ENCODE measurements at places on chromosomes 5 and 9. TPM values are rescaled to one million over a fixed set of nuclear protein-coding genes. Genes with fewer than 3 reads are reported as not detected.
A peak's percentile ranks its signal among the peaks of the same experiment; 100 is the strongest.

GRCh38 chr9:93477397-93477796 is 24.0 kb upstream of the FAM120AOS start:
- no peaks in the 10 kb centered on the region for H3K4me1 ChIP-seq
- no peak for DNase-seq
- H3K4me3 ChIP-seq = no peak overlapping the region
- no peak overlapping the region for H3K27ac ChIP-seq

DNA sequence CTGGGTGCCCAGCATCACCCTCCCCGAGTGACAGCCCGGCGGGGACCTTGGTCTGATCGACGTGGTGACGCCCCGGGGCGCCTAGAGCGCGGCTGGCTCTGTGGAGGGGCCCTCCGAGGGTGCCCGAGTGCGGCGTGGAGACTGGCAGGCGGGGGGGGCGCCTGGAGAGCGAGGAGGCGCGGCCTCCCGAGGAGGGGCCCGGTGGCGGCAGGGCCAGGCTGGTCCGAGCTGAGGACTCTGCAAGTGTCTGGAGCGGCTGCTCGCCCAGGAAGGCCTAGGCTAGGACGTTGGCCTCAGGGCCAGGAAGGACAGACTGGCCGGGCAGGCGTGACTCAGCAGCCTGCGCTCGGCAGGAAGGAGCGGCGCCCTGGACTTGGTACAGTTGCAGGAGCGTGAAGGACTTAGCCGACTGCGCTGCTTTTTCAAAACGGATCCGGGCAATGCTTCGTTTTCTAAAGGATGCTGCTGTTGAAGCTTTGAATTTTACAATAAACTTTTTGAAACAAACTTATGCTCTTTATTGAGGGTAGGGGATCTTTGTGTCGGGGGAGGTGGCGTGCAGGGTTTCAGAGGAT is 1.3 kb downstream of the GADD45G start:
- H3K4me3 ChIP-seq = peak overlapping the region; percentile 53
- H3K4me1 ChIP-seq = peaks cover 42% of the 10 kb centered on the region
- DNase-seq = peak; percentile 33

DNA sequence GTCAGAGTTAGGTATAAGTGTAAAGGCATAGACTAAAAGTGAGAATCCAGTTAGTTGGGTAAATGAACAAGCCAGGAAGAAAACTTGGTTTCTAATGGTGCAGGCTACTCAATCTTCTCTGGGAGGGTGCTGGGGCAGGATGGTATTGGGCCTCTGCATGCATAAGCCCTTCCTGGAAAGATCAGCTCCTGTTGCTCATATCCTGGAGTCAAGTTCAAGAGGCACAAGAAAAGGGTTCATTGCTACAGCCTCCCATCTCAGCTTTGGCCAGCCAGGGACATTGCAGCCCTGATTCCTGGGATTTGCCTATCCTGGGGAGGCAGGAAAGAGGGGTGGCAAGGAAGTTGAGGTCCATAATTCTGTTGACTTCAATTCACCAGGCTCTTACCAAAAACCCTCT is 40.7 kb upstream of the ATP6V1G1 start:
- H3K27me3 ChIP-seq = peaks cover 14% of the 10 kb centered on the region
- H3K27ac ChIP-seq = no peak overlapping the region
- no peaks in the 10 kb centered on the region for H3K4me1 ChIP-seq
- H3K4me3 ChIP-seq = no peak overlapping the region
- no peak for DNase-seq

DNA sequence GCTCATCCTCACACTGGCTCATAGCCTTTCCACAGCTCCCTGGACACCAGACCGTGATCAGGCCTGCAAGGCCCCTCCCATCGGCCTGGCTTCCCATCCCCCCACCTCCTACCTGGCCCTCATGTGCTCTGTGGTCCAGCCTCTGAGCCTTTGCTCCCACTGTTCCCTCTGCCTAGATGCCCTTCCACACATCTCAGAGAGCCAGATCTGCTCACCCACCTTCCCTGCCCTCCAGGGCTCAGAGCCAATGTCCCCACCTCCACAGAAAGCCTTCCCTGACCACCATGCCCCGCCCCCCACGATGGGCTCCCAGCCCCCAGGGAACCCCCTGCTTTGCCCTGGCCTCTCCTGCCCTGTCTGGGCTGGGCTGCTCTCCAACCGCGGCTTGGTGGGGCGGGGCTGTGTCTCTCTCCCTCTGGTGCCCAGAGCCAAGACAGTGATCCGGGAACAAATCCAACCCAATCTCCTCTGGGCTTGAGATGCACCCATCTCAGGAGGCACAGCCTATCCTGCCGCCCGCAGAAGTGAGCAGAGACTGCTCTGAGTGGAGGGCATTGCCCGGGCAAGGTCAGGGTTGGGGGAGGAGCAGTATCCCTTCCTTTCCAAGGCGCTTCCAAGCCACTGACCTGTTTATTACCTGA is 1.6 kb downstream of the NINJ1 start:
- no peak for DNase-seq
- H3K27me3 ChIP-seq = no peaks in the 10 kb centered on the region
- H3K36me3 ChIP-seq = no peaks in the 10 kb centered on the region
- H3K4me1 ChIP-seq = peaks cover 53% of the 10 kb centered on the region

DNA sequence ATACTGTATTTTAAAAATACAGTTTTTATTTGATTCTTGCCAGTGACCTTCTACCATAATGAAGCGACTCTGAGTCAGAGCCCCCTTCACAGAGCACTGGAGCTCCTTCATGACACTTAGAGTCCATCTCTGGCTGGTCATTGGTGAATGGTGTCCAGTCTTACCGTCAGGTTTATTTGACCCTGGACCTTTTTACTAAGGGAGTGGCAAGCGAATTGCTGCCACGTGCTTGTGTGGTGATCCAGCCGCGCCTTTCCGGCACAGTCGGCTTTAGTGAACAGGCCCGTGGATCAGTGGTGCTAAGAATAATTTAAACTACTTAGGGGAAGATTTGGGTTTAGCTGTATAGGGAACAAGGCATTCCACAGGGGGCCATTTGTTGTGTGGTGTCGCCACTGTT is 48.5 kb downstream of the PRRC2B start:
- H3K36me3 ChIP-seq = peaks cover 77% of the 10 kb centered on the region
- H3K27ac ChIP-seq = no peak overlapping the region
- H3K4me3 ChIP-seq = no peak overlapping the region
- DNase-seq = no peak

DNA sequence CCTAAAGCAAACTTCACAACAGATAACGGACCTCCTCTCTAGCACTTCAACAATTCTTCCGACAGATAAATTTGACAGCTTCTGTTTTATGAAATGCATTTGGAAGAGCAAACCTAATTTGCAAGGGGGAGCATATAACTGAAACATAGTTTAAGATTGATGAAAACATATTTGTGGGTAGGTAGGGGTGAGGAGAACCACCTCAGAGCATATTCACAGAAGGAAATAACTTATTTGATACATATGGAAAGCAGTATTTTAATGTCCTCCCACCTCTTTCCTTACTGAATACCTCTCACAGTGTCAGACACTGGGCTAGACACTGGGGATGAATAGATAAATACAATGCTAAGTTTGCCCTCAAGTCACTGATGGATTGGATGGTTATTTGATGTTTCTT is 384.8 kb downstream of the MAT2B start:
- no peak overlapping the region for H3K4me3 ChIP-seq
- no peaks in the 10 kb centered on the region for H3K4me1 ChIP-seq
- H3K27me3 ChIP-seq = no peaks in the 10 kb centered on the region
- H3K27ac ChIP-seq = no peak overlapping the region
- DNase-seq = no peak
- no peaks in the 10 kb centered on the region for H3K36me3 ChIP-seq

DNA sequence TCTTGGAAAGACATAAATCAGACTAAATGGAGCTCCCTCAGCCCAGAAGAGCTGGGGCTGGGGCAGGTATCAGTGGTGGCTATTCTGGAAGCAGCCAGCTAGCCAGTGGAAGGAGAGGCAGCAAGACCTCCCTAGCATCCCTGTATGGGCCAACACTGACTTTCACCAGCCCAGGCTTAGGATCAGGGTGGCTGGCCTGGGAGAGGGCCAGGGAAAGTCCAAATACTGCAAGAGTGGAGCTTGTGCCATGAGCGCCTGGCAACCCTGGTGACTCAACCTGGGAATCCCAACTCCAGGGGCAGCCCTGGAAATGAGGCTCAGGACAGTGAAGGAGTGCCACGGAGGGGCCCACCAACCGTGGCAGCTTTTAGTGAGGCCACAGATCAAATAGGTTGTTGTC is 7.6 kb upstream of the IRF1 start:
- peak overlapping the region; percentile 91 for H3K27ac ChIP-seq
- H3K36me3 ChIP-seq = no peaks in the 10 kb centered on the region
- no peak for DNase-seq
- H3K4me1 ChIP-seq = peaks cover 6% of the 10 kb centered on the region

- H3K27me3 ChIP-seq = no peaks in the 10 kb centered on the region
- no peak for DNase-seq
- no peak overlapping the region for H3K4me3 ChIP-seq
- H3K36me3 ChIP-seq = no peaks in the 10 kb centered on the region
- no peaks in the 10 kb centered on the region for H3K4me1 ChIP-seq
- no peak overlapping the region for H3K27ac ChIP-seq
Observed at GRCh38 chr5:135657536-135658305, 78.9 kb upstream of the CXCL14 start.

GRCh38 chr9:128143525-128144238 is 5.6 kb upstream of the LCN2 start:
- H3K36me3 ChIP-seq = no peaks in the 10 kb centered on the region
- H3K4me3 ChIP-seq = no peak overlapping the region
- no peaks in the 10 kb centered on the region for H3K27me3 ChIP-seq

- no peaks in the 10 kb centered on the region for H3K27me3 ChIP-seq
- H3K4me3 ChIP-seq = no peak overlapping the region
- H3K36me3 ChIP-seq = peaks cover 31% of the 10 kb centered on the region
Observed at GRCh38 chr9:130073373-130073772, 19.7 kb downstream of the GPR107 start.

- no peaks in the 10 kb centered on the region for H3K4me1 ChIP-seq
- no peak overlapping the region for H3K27ac ChIP-seq
- no peaks in the 10 kb centered on the region for H3K36me3 ChIP-seq
Observed at GRCh38 chr9:4276856-4277255, 23.0 kb downstream of the GLIS3 start.

DNA sequence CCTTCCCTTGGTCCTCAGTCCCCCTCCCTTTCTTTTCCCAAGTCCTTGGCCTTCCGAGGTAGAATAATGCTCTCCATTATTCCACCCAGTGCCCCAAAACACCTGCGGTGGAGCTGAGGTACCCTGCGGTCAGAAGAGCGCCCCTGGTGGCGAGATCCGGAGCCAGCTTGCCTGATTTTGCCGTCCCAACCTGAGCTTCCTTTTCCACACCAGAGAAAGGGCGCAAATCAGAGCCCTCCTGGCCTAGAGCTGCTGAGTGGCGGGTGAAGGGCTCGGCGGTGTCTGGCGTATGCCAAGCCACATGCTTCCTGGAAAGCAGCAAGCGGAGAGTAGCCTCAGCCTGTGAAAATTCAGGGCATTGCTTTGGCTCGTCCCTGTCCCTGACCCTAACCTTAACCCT is 21.1 kb upstream of the CARTPT start:
- H3K27me3 ChIP-seq = no peaks in the 10 kb centered on the region
- no peak overlapping the region for H3K27ac ChIP-seq
- H3K36me3 ChIP-seq = no peaks in the 10 kb centered on the region
- no peak for DNase-seq
- no peak overlapping the region for H3K4me3 ChIP-seq

DNA sequence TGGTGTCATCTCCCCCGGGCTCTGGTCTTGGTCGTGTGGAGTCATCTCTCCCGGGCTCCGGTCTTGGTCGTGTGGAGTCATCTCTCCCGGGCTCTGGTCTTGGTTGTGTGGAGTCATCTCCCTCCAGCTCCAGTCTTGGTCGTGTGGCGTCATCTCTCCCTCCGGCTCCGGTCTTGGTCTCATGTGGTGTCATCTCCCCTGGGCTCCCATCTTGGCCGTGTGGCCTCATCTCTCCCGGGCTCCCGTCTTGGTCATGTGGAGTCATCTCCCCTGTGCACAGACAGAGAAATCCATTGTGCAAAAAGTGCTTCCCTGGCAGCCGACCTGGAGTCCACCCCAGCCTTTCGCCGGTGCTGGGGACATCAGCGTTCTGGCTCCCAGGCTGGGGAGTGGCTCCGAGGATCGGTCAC is 91.1 kb upstream of the CACNA1B start:
- DNase-seq = no peak
- no peak overlapping the region for H3K4me3 ChIP-seq
- no peaks in the 10 kb centered on the region for H3K27me3 ChIP-seq
- H3K4me1 ChIP-seq = no peaks in the 10 kb centered on the region
- H3K27ac ChIP-seq = no peak overlapping the region

GRCh38 chr5:130024006-130024405 is 119.7 kb downstream of the CHSY3 start:
- no peaks in the 10 kb centered on the region for H3K4me1 ChIP-seq
- no peak for DNase-seq
- H3K27me3 ChIP-seq = no peaks in the 10 kb centered on the region
- H3K27ac ChIP-seq = no peak overlapping the region

DNA sequence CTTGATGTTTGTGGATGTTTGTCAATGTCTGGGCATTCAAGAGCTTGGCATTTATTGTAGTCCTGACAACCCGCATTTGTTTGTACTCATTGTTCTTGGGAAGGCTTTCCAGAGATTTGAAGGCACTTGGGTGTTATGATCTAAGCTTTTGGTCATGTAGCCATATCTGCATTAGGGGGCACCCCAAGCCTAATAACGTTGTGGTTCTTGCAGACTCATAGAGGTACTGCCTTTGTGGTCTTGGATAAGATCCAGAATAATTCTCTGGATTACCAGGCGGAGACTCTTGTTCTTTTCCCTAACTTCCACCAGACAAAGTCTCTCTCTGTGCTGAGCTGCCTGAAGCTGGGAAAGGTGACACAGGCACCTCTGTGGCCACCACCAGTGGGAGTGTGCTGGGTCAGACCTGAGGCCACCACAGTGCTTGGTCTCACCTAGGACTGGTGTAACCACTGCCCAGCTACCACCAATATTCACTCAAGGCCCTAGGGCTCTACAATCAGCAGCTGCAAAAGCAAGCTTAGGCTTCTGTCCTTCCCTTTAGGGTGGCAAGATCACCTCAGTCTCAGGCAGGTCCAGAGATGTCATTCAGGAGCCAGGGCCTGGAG is 144.4 kb upstream of the TAS2R1 start:
- no peak overlapping the region for H3K4me3 ChIP-seq
- H3K4me1 ChIP-seq = no peaks in the 10 kb centered on the region
- H3K36me3 ChIP-seq = no peaks in the 10 kb centered on the region
- DNase-seq = no peak
- no peaks in the 10 kb centered on the region for H3K27me3 ChIP-seq

DNA sequence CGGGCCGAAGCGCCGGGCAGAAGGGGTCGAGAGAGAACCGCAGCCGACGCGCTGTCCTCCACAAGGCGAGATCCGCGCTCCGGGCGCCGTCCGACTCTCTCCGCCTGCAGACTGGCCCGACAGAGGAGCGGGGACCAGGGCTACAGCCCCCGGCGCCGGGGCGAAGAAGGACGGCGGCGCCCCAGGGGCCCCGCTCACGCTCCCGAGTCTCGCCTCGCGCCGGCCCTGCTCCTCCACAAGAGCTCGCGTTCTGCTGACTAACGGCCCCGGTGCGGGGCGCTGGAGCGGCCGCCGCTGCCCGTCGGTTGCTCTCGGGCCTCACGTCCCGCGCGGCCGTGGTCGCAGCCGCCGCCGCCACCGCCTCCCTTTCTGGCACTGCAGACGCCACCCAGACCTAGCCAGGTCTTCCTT is 338 bp downstream of the ABHD17B start:
- H3K4me3 ChIP-seq = peak overlapping the region; percentile 89
- no peak for DNase-seq
- H3K36me3 ChIP-seq = peaks cover 12% of the 10 kb centered on the region
- H3K27me3 ChIP-seq = no peaks in the 10 kb centered on the region
- peak overlapping the region; percentile 98 for H3K27ac ChIP-seq
- H3K4me1 ChIP-seq = peaks cover 11% of the 10 kb centered on the region

IFNB1 gene
- 0.05 TPM for total RNA-seq

NMUR2 gene
- 0.05 TPM for total RNA-seq

SYNPO gene
- 1.5 TPM for total RNA-seq

ZNF169 gene
- total RNA-seq = 3.1 TPM

ANKRD31 gene
- 0.61 TPM for total RNA-seq

HMCN2 gene
- 0.90 TPM for total RNA-seq
